ENCODE measurements at places on chromosomes 16 and 17.
A peak's percentile ranks its signal among the peaks of the same experiment; 100 is the strongest.

DNA sequence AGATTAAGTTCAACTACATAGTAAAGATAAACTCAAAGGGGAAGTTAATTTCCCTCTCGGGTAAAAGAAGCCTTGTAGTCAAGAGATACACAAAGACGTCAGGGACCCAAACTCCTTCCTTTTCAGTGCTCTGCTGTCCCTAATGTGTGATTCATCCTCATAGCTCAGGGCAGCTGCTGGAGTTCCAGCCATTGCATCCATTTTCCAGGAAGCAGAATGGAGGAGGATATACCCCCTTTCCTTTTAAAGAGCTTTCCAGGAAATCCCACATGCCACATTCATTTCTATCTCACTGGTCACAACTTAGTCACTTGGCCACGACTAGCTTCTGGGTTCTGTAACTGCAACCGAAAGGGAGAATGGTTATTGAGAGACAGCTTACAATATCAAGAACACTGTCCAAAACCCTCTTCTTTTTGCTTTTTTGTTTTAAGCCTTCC lies 95.3 kb downstream of the SOCS1 start:
- DNase-seq, result peak; percentile 23

- no peak for DNase-seq
Measured at GRCh38 chr17:78349891-78350642, 9.8 kb downstream of the SOCS3 start.

DNA sequence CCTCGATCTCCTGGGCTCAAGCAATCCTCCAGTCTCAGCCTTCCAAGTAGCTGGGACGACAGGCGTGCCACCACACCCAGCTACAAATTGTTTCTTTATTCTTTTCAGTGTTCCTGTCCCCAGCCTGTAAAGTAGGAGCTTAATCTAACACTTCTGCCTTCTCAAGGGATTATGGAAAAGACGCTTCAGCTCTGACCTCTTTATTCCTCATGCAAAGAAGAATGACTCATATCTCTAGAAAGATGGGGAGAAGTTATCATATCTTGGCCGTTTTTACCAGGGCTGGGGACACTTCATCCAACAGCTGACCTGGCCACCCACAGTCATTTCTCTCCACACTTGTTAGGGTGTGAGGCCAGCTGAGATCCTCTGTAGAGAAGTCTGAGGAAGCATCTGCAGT lies 172.6 kb downstream of the HAPSTR1 start:
- no peak for DNase-seq

DNA sequence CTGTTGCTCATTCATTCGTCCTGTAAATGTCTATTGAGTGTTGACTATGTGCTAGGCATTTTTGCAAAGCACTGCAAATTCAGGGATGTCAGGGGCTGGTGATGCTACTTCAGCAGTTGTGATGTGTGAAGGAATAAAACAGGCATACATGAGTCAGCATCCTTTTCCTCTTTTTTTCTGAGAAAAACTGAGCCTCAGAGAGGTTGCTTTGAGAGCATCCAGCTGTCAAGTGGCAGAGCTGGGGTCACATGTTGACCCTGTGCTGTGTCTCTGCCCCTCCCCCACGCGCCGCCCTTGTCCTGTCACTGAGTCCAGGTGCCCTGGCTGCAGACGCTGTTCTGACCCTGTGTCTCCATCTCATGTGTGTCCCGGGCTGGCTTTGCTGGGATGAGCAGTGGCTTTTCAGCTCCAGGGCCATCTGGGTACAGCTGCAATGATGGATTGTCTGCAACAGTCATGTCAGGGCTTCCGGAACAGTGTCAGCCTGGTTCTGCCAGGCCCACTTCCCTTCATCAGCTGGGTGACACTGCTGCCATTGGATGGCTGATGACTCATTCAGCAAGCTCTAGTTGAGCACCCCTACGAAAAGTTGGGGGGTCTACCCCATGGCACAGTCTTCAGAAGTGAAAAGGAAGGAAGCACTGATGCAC lies 14.9 kb downstream of the SEC14L5 start:
- no peak for DNase-seq

- DNase-seq, result no peak
Measured at GRCh38 chr17:1021147-1021546, 24.2 kb downstream of the TIMM22 start.

GRCh38 chr17:2442166-2442565 lies 41.3 kb upstream of the MNT start:
- peak; percentile 47 for DNase-seq

GRCh38 chr16:17748044-17748719 lies 277.4 kb upstream of the XYLT1 start:
- no peak for DNase-seq

- no peak for DNase-seq
Measured at GRCh38 chr17:69762766-69763165, 312.3 kb upstream of the KCNJ16 start.

DNA sequence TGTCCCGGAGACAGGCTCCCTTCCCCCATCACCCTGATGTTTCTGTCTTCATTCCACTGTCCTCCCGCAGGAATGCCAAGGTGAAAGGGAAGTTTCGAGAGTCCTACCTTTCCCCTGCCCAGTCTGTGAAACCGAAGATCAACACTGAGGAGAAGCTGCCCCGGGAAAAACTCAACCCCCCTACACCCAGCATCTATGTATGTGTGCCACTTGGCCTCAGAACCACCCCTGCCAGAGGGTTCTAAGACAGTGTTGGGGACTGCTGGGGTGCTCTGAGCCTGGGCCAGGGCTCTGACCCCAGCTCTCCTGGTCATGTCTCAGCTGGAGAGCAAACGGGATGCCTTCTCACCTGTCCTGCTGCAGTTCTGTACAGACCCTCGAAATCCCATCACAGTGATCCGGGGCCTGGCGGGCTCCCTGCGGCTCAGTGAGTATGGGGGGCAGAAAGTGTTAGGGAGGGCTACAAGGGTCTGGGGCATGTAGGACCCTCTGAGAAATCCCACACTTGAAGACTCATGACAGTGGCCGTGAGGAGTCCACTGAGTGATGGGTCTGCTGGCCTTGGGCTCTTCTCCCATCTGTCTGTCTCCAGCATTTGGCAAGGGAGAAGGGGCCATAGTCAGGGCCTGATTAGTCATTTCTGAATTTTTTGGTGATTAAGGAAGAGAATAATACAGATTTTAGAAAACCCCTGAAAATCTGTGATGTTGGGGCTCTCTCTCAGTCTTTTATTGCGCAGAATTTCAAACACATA lies 4.9 kb upstream of the TMEM88 start:
- DNase-seq, result no peak

GRCh38 chr16:21937336-21937829 lies 15.8 kb upstream of the UQCRC2 start:
- no peak for DNase-seq

DNA sequence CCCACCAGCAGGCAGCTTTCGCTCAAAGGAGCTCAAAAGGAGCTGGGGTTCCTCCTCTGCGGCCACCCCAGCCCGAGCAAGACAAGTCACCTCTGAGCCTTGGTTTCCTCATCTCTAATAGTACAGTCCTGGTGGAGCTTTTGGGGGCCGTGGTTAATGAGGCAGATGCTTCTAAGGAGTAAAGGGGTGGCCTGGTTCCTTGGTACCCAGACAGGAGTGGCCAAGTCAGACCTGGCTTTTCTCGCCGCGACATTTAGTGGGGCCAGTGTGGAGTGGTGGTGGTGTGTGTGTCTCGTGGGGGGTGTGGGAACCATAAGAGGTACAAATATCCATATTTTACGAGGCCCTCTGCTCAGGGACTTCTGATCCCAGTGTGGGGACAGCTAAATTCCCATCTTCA lies 6.7 kb downstream of the FOXF1 start:
- no peak for DNase-seq

DNA sequence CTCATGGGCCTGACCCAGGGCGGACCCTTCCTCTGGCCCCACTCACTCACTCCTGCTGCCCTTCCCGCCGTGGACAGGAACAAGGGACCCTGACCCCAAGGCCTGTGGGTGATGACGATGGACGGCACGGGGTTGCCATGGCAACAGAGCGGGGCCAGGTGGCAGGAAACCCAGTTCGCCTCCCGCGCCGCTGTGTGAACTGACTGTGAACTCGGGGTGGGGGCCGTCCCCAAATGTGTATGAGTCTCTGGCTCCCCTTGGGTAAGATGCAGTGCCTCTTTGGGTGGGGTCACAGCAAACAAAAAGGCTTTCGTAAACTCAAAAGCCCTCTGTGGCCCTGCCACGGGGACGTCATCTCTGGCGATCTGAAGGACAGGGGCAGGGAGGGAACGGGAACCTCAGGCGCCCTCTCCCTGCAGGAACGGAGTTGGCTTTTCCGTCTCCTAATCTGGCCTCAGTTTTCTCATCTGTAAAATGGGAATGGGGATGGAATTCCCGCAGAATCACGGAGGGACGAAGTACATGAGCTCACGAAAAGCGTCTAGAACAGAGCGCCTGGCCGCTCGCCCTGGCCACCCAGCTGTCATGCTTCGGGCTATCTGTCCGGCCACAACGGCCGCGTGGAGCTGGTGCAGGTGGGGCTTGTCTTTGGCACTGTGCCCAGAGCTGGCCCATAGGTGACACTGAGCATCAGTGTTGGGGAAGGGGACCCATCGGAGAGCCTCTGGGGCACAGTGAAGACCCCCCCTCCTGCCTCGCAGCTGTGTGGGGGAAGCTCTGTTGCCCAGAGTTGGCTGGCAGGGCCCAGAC lies 44.9 kb upstream of the PABPN1L start:
- no peak for DNase-seq

GRCh38 chr17:16887523-16888095 lies 84.3 kb downstream of the TNFRSF13B start:
- no peak for DNase-seq

DNA sequence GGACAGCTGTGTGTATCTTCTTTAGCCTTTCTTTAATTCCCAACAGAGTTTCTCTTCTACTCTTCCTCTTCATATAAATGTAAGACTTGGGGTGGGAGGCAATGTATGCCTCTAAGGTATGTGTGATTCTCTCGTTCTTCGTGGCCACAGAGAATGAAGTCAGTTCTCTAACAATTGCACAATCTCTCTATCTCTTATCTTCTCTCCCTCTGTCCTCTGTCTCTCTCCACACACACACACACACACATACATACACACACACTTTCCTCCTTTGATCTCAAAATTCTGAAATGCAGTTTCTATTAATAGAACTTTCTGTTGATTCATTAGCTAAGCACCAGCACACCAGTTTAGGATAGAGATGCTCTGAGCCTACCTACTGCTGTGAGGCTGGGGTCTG lies 615.7 kb upstream of the SALL1 start:
- no peak for DNase-seq

GRCh38 chr16:74774223-74775139 lies at the start of gene FA2H:
FA2H (minus strand) TSS chr16:74774820; CDS start chr16:74774755, 65 bp downstream.
- no peak for DNase-seq

DNA sequence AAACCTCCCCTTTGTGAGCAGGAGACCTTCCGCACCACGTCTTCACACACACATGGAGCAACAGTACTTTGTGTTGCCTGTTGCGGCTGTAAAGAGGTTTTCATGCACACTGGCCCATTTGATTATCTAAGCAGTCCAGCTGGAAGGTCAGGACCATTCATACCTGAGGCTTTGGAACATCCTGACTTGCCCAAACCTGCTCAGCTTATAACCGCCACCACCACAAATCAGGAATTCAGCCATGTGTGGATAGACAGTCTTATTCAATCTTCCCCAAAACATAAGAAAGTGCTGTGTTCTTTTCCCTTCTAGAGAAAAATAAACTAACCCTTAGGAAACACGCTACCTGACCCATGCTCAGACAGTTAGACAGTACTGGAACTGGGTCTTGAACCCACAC lies 81.6 kb upstream of the XYLT1 start:
- no peak for DNase-seq

DNA sequence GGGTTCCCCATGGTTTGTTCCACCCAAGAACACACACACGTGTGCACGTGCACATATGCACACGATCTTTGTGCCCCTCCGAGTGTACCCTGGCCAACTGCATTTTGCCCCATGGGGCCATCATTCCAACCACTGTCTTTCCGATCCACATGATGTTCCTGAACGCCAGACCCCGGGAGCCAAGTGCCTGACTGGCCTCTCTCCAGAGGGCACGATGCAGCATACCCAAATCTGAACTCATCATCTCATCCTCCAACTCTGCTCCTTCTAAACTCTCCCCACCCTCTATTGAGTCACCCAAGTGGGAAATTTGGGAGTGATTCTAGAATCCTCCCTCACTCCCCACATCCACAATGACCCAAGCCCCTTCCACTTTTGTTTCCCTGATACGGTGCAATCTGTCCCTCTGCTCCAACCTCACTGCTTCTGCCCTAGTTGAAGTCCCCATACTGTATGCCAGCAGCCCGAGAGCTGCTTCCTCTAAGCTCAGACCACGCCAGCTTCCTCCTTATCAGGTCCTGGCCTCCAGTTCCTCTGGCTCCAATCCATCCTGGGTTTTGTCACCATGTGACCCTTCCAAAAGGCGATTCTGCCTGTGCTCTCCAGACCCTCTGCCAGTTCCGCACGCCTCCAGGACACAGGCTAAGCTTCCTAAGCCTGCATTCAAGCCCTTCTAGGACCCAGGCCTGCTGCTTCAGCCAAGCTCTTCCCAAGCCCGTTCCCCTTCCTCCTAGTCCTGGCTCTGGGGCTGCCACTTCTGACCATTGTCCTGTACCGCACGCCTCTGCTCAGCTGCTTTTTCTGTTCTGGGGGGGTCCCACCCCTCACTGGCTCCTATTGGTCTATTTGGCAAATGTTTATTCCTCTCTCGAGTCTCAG lies 10.1 kb upstream of the TMEM208 start:
- DNase-seq, result no peak

GRCh38 chr17:15262291-15263205 lies 2.6 kb downstream of the PMP22 start:
- peak; percentile 94 for DNase-seq

DNA sequence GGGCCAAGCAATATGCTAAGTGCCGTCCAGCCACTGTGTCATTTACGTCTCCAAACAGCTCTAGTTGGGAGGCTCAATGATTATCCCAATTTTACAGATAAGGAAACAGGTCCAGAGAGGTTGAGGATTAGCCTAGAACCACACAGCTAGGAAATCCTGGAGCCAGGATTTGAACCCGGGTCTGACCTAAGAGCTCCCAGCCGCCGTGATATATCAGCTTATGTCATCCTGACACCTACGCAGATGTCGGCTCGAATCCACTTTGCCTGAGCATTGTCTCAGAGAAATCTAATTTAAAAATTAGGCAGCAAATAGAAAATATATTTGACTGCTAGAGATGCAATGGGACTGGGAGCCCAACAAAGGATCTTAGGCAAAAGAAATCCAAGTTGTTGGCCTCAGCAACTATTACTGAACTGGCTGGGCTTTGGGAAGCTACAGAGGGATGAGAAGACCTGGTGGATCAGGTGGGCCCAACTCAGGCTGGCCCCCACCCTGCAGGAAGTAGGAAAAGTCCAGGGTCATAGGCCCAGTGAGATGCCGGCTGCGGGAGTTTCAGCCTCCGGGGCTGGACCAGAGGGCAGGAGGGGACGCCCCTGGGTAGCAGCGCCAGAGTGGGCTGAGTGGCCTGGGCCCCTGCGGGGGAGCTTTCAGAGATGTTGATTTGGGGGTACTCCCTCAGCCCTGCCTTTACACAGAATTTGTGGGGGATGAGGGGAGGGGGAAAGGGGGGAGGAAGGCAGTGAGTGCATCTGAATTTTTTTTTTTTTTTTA lies 35.1 kb upstream of the IL21R start:
- DNase-seq, result peak; percentile 24

GRCh38 chr17:2250140-2251095 lies 53.2 kb downstream of the SMG6 start:
- DNase-seq, result peak; percentile 51

- DNase-seq, result no peak
Measured at GRCh38 chr17:77326076-77326591, 185.4 kb downstream of the SEC14L1 start.

All from fibroblast of mammary gland (primary cell).